ENCODE measurements at places on chromosomes 16 and 17.

GRCh38 chr16:49489686-49490320 lies 116.2 kb downstream of the C16orf78 start:
- DNase-seq, result peak; percentile 59

DNA sequence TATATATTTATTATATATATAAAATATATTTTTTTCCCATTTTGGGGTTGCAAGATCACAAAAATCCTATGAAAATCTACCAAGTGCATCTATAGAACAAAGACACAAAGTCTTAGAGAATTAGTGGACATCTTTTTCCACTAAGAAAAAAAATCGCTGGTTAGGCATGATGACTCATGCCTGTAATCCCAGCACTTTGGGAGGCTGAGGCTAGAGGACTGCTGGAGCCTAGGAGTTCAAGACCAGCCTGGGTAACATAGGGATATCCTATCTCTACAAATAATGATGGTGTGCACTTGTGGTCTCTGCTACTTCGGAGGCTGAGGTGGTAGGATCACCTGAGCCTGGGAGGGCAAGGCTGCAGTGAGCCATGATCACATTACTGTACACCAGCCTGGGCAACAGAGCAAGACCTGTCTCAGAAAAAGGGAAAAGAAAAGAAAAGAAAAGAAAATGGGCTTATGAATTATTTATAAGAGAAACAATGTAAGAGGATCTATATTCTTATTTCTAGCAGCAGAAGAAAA lies 185.1 kb upstream of the PSMD7 start:
- no peak for DNase-seq

DNA sequence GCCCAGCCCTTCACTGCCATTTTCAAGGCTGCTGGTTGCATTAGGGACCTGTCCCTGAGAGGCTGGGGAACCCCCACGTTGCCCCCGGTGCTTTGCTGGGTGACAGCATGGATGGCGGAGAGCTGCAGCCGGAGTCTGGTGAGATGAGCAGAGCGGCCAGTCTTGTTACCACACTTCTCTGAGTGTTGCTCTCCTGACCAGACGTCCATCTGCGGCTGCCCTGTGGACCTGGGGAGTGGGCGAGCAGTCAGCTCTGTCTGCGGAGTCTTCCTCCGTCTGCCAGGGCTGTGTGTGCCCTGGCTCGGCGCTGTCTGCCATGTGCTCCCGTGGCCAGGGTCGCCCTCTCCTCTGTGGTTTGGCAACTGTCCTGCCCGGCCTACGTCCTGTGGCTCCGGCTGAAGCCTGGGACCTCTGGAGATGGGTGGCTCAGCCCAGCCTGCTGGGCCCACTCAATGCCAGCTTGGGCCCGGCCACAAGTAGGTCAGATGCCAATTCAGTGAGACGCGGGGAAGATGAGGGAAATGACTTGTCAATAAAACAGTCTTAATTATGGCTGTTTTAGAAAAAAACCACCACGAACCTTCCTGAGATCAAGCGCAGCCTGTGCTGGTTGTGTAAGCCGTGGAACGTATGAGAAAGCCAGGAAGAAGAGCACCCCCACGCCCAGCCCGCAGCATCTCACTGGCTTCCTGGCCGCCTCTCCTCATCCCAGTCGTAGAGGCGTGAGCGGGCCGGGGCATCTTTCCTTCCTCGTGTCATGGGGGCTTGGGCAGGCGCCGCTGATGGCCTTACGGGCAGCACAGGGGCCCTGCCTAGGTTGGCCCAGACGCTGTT lies 7.9 kb downstream of the KCTD5 start:
- DNase-seq, result peak; percentile 87

DNA sequence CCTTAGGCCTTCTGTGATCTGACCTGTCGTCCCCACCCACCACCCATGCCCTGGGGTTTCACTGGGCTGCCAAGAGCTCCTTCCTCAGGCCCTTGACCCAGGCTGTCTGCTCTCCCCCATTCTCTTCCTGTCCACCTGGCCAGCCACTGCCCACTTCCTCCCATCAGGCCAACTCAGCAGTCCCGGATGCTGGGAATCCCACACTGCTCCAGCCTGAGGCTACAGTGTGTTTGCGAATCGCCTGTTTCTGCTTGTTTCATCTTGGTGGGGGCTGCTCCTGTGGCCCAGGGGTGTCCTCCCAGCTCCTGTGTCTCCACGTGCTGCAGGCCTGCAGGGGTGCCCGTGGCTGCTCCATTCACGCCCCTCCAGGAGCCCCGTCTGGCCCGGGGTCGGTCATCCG lies 839 bp upstream of the METRN start:
- no peak for DNase-seq

GRCh38 chr17:75640556-75641119 lies 7.4 kb downstream of the SMIM5 start:
- no peak for DNase-seq

- no peak for DNase-seq
These were observed 27.7 kb upstream of the CLEC18B start for GRCh38 chr16:74448990-74449389.

GRCh38 chr16:85603203-85603755 lies 9.8 kb upstream of the GSE1 start:
- no peak for DNase-seq

DNA sequence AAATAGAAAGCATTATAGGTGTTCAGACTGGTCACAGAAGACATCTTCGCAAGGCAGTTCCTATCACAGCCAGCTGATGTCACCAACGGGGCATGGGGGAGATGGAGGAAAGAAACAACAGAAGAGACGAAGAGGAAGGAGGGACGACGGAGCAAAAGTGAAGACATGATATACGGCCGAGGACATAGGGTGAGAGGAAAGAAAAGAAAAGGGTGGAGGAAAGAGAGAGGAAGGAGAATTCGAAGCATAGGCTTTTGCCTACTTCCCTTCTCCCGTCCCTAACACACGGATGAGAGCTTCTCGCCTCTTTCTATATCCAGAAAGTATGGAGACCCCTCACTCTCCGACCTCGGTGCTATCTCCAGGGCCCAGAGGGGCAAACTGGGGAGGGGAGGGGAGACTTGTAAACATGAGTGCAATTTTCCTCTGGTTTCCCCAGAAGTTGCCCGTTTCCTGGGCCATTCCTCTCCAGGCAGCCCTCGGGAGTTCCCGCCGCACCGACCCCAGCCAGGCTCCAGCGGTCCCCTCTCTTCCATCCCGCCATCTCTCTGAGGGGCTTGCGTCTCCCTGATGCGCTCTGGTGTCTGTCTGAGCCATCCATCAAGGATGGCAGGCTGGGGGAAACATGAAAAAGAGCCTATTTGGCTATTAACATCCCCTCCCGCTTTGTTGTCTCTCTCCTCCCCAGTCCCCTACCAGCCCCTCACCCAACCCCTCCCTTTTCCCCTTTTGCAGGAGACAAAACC lies 26.0 kb downstream of the COPZ2 start:
- no peak for DNase-seq

Data from chondrocyte (in vitro differentiated cells).